Common myeloid progenitor, CD34-positive (primary cell): ENCODE measurements at places on chromosomes 13 and 19.

- DNase-seq = no peak
Observed at GRCh38 chr13:29569253-29570050, 26.0 kb downstream of the SLC7A1 start.

- DNase-seq = peak; percentile 58
Observed at GRCh38 chr19:12139269-12139668, 881 bp downstream of the ZNF20 start.

- DNase-seq = peak; percentile 61
Observed at GRCh38 chr13:39415008-39415802, 187.8 kb downstream of the LHFPL6 start.

DNA sequence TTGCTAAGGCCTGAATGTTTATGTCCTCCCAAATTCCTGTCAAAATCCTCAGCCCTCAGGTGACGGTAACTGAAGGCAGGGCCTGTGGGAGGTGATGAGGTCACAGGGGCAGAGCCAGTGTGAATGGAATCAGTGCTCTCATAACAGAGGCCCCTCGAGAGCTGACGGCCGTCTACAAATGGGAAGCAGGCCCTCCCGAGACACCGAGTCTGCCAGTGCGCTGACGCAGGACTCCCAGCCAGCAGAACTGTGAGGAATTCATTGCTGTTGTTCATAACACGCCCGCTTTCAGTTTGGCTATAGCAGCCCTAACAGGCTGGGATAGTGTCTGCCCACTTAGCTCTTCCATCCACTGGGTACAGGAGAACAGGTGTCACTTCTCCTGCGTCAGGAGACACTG lies 41.2 kb downstream of the CARS2 start:
- DNase-seq = no peak

DNA sequence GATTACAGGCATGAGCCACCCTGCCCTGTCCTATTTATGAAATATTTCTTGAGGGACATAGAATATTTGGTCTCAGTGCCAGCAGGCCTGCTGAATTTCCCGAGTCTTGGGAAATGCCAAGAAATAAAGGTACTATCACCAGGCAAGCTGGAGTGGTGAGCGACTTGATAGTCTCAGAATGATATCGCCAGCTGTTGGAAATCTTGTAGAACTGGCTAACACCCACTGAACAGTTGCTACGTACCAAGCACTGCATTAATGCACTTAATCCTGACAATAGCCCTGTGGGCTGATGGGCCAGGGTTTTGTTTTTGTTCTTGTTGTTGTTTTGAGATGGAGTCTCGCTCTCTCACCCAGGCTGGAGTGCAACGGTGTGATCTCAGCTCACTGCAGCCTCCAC lies 42.2 kb upstream of the MRI1 start:
- no peak for DNase-seq

- no peak for DNase-seq
Observed at GRCh38 chr19:44848036-44848811, 2.1 kb downstream of the NECTIN2 start.

- peak; percentile 94 for DNase-seq
Observed at GRCh38 chr19:34772697-34773554, at the start of gene ZNF599. TSS of gene ZNF599 (minus strand) at chr19:34773215. CDS start at chr19:34772841, 374 bp downstream.

GRCh38 chr13:49550942-49551644 lies 34.3 kb downstream of the RCBTB1 start:
- peak; percentile 76 for DNase-seq

DNA sequence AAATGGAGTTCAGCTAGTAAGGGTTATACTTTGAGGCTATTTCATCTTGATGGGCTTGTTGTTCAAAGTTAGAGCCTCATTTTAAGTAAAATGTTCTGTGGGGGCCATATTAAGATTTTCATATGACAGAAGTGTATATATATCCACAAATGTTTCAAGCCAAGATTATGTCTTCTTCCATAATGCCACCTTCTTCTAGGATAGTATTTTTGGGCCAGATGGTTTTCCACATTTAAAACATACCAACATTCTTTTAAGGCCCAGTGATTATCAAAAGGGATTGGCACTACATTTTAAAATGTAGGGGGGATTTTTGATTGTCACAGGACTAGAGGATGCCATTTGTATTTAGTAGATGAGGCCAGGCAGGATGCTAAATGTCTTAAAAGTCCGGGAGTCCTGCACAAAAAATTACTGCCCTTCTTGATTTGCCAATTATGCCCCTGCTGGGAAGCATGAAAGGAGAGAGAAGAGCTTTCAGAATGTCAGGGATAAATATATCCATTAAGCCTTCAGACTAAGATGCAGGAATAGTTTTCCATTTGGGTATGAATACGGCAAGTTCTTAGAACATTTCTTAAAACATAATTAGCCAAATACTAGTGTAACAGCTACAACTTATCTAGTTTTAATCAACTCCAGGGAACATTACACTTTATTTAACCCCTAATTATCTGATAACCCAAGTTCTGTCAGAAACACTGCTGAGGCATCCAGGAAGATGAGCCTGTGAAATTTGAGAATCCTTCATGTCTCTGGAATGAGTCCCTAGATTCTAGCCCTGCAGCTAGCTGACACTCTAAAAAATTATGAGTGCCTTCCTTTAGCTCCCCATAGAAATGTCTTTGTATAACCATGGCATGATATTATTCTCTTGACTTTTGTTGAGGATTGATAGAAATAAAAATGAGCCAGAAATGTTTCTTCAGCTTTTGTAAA lies 34.0 kb downstream of the ITM2B start:
- no peak for DNase-seq

- no peak for DNase-seq
Observed at GRCh38 chr19:1766800-1767352, 13.6 kb downstream of the ONECUT3 start.

DNA sequence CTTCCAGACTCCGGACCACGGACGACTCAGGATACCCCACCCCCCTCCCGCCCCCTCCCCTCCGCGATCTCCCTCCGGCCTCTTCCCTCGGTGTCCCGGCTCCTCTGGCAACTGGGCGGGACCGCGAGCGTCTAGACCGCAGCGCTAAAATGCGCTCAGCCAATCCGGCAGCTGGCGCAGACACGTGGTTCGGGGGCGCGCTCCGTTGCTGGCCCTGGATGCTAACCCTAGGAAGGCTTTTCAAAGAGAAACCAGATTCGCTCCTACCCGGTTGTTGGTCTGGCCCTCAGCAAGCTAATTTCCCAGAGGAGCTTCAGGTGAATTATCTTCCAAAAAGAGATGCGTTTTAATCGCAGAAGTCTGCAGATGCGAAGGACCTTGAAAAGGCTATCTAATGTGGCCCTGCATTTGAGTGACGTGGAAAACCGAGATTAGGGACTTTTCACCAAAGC lies at the start of gene DZIP1:
Gene DZIP1, minus strand, starts transcription at position 106 of the 452 bp plus-strand sequence. CDS start 2,677 bp downstream, outside the sequence.
- DNase-seq = peak; percentile 42

- no peak for DNase-seq
Observed at GRCh38 chr13:78867655-78868054, 208.7 kb upstream of the OBI1 start.

DNA sequence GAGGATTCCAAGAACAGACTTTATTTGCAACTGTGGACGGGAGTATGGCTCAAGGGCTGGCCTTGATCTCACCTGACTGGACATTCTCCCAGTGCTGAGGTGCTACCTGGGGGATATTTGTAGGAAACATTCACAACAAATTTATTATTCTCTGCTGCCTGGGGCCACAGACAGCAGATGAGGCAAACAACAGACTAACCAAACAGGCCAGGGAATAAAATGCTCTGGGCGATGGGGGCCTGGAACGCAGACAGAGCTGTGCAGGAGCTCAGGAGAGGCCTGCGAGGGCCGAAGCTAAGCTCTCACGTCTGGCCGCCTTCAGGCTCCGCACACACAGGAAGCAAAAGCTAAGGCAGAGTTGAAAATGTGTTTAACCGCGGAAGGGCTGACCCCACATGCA lies 7.8 kb downstream of the PLPP2 start:
- no peak for DNase-seq

DNA sequence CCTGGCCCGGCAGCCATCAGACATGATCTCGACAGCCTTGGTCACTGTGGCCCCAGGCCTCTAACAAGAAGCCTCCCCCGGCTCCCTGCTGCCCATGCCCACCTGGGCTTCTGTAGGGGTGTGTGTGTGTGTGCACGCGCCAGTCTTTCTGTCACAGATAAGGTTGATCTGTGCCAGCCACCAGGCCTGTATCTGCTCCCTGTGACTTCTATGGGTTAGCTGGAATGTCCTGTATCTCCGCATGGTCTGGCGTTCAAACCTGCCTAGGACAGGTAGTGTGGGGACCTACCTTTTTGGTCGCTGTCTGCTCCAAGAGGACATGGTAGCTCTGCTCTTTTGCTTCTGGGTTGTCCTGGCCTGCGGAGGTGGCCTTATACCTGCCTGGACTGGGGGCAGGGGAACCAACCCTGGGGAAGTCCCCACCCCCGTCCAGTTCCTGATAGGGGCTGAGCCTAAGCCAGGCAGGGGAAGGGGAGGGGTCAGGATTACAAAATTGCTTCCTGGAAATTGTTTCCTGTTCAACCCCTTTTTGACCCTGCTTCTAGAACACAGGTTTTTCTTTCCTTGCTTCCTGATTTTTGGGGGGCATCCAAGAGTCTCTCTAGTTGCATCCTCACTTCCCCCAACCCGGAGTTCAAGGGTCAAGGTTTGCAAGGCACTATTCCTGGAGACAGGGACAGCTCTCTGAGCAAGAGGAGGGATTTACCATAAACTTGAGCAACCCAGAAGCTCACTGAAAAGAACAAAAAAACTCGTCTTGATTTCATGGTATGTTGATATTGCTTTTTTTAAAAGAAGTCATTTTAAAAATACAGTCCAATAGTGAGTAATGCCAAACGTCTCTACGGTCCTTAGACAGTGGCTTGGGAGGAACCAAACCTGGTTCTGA lies at the start of gene LRG1:
Gene LRG1, minus strand, starts transcription at position 344 of the 889 bp plus-strand sequence. Its CDS starts 23 bp downstream, at position 321.
- DNase-seq = peak; percentile 66

- peak; percentile 44 for DNase-seq
Observed at GRCh38 chr13:46369506-46370277, 17.4 kb downstream of the RUBCNL start.

GRCh38 chr13:22162889-22163288 lies 492.0 kb downstream of the FGF9 start:
- peak; percentile 63 for DNase-seq

GRCh38 chr13:20270163-20270865 lies 38.2 kb upstream of the GJB6 start:
- DNase-seq = no peak

GRCh38 chr13:62171697-62172096 lies 756.0 kb upstream of the PCDH20 start:
- DNase-seq = no peak

GRCh38 chr13:26525528-26525927 lies 32.0 kb upstream of the WASF3 start:
- DNase-seq = no peak

DNA sequence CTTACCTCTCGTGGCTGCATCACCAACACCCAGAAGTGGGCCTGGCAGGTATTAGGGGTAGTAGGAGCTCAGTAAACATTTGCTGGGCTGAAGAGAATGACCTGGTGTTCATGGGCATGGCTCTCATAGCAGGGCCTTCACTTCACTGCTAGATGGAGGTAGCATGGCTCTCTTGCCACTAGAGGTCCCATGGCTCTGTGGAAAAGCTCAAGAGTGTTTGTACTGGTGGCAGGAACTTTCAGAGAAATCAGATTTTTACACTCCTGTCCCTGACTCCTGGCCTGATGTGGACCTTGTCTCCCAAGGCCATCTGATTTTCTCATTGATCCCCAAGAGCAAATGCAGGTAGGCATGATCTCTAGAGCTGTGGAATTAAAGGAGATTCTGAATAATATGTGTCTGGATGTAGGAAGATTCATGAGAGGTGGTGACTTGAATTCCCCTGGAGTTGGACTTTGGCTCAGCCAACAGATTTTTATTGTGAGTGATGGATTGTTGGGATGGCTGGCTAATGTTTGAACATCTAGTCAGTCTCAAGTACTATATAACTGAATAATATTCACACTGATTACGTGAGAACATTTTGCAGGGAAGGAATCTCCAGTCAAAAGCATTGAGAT lies 5.7 kb downstream of the ZNF574 start:
- peak; percentile 75 for DNase-seq

DNA sequence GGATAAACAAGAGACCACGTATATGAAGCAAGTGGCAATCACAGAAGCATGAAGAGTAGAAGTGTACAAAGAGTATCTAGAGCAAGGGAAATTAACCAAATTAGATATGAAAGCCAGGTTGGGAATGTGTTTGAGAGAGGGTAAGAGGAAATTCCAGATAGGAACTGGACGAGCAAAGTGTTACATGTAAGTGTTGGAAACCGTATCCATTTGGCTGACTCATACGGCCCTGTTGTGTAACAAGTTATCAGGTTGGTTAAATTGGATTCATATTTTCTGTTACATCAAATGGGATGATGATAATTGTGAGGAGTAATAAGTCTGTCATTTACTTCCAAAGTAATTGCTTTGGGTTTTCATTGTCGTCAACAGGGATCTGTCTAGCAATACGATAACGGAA lies 46.7 kb downstream of the RXFP2 start:
- no peak for DNase-seq

DNA sequence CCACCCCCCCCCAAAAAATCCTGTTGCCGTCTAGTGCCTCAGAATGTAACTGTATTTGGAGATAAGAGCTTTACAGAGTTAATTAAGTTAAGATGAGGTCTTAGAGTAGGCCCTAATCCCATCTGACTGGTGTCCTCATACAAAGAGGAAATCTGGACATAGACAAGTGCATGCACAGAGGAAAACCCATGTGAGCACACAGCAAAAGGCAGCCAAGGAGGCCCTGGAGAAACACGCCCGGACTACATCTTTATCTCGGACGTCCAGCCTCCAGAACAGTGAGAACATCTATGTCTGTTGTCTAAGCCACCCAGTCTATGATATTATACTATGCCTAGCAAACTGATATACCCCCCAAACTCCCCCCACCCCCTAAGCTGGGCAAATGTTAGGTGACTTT lies 193.8 kb downstream of the KATNAL1 start:
- DNase-seq = no peak

DNA sequence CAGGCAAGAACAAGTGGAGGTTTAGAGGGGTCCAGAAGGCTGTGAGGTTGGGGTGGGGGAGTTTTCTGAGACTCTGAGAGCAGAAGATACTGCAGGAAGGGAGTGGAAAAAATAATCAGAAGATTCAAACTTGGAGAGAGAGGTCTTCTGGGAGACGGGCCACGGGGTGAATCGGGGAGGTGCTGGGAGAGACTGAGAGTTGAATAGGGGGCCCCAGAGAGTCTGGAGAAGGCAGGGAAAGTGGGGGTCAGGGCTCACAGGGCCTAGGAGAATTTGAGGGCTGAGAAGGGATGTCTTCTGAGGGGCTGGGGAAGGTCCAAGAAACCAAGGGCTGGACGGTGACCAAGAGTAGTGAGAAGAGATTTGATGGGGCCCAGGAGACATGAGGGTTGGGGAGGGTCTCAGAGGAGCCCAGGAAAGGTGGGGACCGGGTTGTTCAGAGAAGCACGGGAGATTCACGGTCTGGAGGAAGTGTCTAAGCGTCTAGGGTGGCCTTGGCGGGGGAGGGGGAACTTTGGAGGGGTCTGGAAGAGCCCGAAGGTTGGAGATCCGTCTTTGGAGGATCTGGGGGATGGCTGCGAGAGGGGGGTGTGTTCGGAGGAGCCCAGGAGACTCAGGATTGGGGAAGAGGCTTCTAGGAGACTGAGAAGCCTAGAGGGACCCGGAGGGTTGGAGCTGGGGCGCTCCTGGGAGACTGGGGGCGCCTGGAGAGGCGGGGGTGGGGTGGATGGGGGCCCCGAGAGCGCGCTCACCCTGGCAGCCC lies 1.5 kb downstream of the KCNC3 start:
- DNase-seq = no peak

GRCh38 chr19:54427586-54427985 lies 12.3 kb downstream of the TTYH1 start:
- DNase-seq = no peak

- no peak for DNase-seq
Observed at GRCh38 chr19:4635754-4636116, 3.6 kb upstream of the TNFAIP8L1 start.

GRCh38 chr13:69946511-69946910 lies 161.1 kb upstream of the ATXN8OS start:
- DNase-seq = no peak

- no peak for DNase-seq
Observed at GRCh38 chr19:29620931-29621351, 14.9 kb downstream of the POP4 start.
